ENCODE measurements at places on chromosomes 3 and 15.

GRCh38 chr3:8538913-8539312, 37.3 kb downstream of the LMCD1 start:
- no peak for DNase-seq

- DNase-seq, result no peak
These were observed 112.9 kb downstream of the AKAP13 start for GRCh38 chr15:85493260-85493659.

DNA sequence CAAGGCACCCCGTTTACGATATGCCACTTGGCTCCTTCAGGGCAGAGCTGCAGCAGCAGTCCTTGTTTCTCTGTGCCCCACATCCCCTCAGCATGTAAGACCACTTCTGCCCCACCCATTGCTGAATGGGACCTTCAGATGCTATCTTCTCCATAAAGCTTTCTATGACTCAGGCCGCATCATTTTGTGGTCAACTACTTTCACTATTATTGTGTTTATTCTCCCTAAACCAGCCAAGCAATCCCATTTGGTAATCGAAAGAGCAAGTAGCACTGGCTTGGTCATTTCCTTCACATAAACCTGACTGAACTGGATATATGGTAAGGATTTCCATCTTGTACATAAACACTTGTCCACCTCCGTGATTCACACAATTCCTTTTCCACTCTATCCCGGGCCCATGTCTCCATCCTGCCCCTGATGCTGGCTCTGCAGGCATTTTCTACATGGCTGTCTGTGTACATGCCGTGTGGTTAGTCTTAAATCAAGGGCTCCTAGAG, 25.7 kb downstream of the LIPC start:
- no peak for DNase-seq

DNA sequence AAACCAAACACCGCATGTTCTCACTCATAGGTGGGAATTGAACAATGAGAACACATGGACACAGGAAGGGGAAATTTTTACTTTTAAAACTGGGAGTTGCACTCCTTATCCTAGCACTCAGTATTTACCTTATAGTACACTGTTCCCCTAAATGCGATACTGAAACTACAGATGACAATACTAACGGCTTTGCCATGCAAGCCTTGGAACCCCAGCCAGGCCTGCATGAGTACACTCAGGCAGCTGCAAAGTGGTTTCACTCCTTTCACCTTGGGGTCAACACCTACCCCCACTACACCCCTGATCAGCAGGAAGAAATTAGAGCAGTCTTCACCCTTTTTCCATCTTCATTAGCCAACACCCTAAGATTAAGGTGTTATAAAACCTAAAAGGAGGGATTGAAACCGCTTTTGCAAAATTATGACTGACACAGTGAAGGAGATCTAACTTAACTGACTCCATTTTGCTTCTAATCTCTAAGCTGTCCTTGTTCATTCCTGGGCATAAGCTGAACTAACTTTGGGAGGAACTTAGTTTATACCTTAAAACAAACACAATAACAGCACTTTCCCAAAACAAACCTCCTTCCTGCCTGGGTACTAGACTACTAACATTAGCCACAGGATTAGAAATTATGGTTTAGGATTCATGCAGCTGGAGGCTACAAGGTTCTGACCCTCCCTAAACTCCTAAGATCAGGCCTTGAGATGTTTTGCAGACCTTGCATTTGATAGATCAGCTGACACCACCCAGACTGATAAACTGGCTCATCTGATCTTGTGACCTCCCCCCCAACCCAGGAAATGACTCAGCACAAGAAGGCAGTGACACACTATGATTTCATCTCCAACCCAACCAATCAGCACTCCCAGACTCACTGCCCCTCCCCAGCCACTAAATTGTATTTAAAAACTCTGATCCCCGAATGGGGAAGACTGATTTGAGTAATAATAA, 452.1 kb upstream of the PPP2R3A start:
- DNase-seq, result no peak

- DNase-seq, result no peak
These were observed 152.5 kb upstream of the ATP10A start for GRCh38 chr15:26015516-26016075.

DNA sequence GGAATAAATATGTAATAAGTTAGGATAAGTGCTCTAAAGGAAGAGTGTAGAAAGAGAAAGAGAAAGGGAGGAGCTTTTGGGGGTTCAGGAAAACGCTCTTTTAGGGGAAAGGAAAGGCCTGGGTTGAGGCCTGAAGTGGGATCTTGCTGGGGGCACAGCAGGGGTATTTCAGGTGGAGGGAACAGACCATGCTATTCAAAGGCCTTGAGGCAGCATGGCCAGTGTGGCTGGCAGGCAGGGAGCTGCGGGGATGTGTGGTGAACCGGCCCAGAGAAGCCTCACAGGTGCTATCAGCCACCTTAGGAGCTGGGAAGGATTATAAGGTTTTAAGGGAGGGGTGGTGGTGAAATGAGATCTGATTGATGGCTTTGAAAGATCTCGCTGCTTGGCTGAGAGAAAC, 66.6 kb downstream of the LINGO1 start:
- no peak for DNase-seq

GRCh38 chr3:192802957-192803899, 75.9 kb upstream of the FGF12 start:
- DNase-seq, result no peak

DNA sequence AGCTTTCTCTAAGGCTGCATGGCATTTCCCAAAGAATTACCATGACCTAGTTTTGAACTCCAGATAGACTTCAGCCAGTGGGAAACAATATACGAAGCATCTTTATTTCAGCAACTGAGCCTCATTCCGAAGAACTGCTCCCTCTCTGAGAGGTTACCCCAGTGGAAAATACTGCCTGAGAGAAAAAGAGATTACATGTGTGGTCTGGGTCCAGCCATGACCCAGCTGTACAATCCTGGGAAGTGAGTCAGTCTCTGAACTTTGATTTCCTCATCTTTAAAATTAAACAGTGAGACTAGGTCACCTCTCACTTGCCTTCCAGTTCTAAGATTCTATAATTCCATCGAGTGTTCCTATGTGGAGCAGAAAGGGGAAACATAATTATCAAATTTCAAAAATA, 42.4 kb downstream of the TNIK start:
- DNase-seq, result no peak

GRCh38 chr3:3600665-3601340, 198.4 kb upstream of the LRRN1 start:
- no peak for DNase-seq

DNA sequence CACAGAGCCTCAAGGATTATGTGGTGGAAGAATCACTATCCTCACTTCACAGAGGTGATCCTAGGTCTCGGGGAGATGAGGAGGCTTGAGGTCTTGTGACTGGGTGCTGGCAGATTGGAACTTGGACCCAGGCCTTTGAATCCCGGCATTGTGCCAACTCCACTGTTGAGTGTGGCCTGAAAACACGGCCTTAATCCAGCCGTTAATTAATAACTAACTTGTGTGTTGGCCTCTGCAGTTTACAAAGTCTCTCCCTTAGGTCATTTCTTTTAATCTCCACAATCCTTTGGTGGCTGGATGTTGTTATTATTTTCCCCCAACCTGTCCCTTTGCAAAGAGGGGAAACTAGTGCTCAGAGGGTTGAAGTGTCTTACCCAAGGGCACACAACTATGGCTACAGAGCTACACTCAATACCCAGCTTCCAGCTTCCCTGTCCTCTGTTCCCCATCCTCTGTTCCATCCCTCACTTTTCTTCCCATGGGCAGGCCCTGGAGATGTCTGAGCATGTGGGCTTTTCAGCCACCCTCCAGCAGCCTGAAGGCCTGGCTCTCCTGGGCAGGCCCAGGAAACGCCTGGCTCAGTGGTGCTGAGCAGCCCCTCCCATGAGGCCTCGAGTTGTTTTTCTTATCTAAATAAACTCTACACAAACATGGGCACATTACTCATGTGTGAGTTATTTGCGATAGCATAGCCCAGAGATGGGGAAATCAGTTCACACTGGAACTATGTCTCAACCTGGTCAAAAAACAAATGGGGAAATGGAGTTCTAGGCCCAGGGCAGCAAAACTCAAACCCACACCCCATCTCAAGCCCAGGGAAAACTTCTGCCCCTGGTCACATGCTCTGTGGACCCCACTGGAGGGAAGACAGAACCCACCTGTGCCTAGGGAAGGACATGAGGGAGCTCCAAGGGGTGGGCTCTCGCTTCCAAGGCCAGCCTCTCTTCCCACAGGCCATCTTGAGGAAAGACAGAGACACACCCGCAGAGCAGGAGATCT, 16.8 kb upstream of the SMAD3 start:
- DNase-seq, result no peak

DNA sequence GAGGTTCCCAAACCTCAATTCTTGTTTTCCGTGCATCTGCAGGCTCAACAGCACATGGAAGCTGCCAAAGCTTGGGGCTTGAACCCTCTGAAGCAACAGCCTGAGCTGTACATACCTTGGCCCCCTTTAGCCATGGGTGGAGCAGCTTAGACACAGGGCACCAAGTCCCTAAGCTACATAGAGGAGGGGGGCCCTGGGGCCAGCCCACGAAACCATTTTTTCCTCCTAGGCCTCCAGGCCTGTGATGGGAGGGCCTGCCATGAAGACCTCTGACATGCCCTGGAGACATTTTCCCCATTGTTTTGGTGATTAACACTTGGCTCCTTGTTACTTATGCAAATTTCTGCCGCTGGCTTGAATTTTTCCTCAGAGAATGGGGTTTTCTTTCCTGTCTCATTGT, 24.6 kb downstream of the SRP14 start:
- DNase-seq, result no peak

DNA sequence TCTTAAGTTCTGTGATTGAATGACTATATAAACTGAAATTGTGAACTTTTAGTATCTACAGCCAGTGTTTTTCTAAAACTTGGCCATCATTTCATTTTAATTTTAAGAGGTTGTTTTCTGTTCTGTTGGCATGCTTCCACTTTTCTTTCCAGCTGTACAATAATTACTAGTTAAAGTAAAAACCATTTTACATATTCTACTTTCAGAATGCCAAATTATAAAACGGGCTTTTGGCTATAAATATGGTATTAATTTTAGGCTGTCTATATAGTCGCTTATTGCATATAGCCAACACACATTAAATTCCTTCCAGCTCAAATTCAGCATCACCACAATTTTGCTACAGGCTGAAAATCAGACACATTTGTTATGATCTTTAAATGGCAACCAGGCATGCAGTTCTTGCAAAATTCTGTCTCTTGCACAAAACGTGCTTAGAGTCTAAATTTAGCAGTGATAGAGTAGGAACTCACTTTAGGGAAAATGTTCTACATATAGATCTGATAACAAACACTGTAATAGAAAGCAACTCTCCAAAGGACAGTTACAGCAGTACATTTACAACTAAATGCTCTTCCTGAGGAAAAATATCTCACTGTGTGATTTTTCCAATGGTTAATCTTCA, 81.1 kb downstream of the BTD start:
- DNase-seq, result no peak

DNA sequence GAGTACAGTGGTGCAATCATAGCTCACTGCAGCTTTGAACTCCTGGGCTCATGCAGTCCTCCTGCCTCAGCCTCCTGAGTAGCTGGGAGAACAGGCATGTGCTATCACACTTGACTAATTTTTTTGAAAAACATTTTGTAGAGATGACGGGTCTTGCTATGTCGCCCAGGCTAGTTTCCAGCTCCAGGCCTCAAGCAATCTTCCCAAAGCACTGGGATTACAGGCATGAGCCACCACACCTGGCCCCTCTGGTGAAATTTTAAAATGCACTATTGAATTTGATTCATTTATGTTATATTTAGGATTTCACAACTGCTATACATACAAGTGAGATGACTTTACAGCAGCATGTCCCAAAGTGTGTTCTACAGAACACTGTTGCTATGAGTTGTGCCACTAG, 50.8 kb upstream of the TPM1 start:
- no peak for DNase-seq

DNA sequence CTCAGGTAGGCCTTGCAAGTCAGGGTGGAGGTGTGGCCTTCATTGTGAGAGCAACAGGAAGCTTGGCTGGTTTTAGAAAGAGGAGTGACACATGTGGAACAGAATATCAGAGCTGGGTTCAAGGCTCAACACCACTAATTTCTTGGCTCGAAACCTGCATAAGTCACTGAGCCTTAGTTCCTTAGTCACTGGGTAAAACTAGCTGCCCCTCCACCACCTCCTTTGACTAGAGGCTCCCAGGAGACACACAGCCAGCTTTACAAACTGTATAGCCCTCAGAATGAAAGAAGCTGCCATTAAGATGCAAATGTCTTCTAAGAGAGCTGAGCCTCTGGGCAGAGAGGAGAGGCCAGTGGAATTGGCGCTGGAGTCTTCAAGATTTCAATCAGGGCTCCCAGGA, 67.7 kb downstream of the CERS3 start:
- no peak for DNase-seq

DNA sequence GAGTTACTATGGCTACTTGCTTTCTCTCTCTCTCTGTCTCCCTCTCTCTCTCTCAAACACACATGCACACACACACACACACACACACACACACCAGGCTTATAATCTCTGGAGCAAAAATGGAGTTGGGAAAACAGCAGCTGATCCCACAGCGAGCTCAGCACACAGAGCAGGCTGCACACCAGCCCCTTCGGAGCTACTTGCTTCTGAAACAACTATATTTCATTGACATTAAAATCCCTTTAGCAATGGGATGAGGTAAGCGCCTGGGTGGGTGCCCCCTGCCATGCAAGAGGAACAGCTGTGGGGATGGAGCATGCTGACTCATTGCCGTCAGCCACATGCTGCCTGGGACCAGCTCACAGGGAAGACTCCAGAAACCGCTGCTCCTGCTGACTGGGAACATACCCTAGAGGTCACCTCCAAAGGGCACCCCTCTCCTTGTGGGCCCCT, 45.7 kb downstream of the B3GNT5 start:
- no peak for DNase-seq

GRCh38 chr15:64051407-64052259, 5.3 kb upstream of the DAPK2 start:
- DNase-seq, result no peak

DNA sequence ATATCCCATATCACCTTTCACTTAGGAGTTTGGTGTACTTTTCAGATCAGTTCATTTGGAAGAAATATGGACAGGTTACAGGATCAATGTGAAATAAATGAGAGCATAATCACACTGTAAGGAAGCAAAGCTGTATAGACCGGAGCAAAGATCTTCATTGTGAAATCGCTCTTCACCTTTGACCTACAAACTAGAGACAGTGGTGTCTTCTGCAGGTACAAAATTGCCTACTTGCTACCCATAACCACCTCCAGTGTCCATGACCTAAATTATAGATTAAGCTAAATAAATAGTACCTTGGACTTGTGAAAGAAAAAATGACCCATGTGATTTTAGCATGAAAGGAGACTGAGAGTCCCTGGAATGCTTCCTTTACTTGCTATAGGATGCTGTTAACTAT, 379.5 kb upstream of the SUCLG2 start:
- DNase-seq, result no peak

GRCh38 chr15:90037511-90037860, 36.4 kb downstream of the ZNF710 start:
- DNase-seq, result no peak
